Stimulated activated CD4-positive, alpha-beta T cell treated with anti-CD3 and anti-CD28 coated beads, Interleukin-15, amount 100 ng/mL, for 24 hours (primary cell): ENCODE measurements at places on chromosomes 13 and 19.
A peak's percentile ranks its signal among the peaks of the same experiment; 100 is the strongest.

- no peak for DNase-seq
These were observed 23.9 kb downstream of the CCDC70 start for GRCh38 chr13:51885651-51886050.

DNA sequence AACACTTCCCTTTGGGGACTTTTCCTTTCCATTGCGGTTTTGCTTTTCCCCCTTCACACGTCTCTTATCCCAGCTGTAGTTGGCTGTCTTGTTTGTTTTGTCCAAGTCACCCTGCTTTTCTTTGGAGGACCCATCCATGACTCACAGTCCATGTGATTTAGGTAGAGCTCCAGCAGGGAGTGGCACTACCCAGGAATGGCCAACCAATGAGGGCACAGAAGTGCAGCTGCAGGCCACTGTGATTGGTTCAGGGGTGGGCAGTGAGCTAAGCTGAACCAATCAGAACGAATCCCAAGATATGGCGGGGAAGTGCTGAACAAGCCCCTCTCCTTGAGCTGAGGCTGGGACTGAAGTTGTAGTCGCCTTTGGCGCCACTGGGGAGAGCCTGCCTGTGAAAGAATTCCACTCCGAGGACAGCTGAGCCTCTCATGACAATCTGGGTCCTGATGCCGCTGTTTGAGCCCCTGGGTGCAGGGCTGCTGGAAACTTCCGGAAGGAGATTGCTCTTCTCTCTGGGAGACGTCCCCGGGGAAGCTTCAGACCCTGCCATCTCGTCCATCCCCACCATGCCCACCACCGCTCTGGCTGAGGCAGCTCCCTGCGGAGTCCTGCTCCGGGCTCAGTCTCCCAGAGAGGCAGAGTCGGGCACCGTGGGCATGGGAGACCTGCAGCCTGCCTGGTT, 62.9 kb upstream of the URI1 start:
- peak; percentile 12 for DNase-seq

DNA sequence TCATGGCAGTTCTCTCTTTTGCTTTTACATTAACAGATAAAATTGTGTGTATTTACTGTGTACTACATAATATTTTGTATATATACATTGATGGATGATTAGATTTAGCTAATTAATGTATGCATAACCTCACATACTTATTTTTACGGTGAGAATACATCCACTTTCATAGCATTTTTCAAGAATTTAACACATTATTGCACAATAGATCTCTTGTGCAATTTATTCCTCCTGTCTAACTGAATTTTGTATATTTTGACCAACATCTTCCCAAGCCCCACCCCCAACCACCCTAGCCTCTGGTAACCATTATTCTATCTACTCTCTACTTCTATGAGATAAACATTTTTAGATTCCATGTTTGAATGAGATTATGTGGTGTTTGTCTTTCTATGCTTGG, 194.7 kb downstream of the RBM26 start:
- DNase-seq, result no peak

DNA sequence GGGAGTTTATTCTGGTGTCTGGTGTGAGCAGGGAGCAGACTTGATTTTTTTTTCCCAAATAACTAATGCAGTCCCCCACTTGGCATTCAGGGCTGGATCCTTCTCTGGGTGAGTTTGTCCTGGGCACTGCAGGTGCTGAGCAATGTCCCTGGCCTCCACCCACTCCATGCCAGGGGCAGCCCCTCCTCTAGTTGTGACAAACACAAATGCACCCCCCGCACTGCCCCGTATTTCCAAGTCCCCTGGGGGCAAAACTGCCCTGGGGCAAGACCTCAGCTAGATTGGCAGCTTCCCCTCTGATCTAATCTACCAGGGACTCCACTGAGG, 6.4 kb downstream of the MOB3A start:
- no peak for DNase-seq

- DNase-seq, result no peak
These were observed 3.0 kb downstream of the DZIP1 start for GRCh38 chr13:95641291-95642027.

GRCh38 chr19:40231544-40232424, 5.3 kb upstream of the CCNP start:
- DNase-seq, result no peak

DNA sequence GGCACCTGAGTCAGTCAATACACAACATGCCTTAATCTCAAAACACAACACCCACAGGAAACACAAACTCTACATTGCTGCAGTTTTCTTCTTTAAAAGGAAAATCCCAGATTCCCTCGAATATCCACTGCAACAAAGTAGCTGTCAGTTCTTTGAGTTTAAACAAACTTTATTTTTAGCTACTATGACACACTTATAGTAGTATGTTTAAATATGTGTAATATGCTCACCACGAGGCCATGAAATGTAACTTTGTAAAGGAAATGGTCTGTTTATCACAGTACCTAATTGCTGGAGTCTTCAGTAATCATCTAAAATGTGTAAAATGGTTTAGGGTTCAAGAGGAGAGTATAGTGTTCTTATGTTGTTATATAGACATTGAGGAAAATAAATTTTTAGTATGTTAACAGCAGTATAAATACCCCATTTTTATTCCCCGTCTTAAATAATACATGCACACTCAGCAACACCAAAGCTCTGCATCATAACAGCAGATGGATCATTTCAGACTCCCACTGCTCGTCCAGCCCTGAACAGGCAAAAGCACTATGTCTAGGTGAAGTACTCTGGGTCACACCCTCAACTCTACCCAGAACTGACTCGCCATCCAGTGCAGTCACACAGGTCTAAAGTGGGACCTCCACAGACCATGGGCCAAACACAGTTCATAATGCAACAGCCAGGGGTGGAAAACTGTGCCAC, 20.6 kb downstream of the TUBGCP3 start:
- no peak for DNase-seq

- DNase-seq, result peak; percentile 91
These were observed at the start of gene ZNF296 for GRCh38 chr19:45076029-45076850. ZNF296 (minus strand) TSS chr19:45076478; CDS start chr19:45076373, 105 bp downstream.

- DNase-seq, result no peak
These were observed 723.8 kb downstream of the UQCRFS1 start for GRCh38 chr19:28489126-28489660.

- no peak for DNase-seq
These were observed 697.0 kb downstream of the LIG4 start for GRCh38 chr13:107518292-107518691.

DNA sequence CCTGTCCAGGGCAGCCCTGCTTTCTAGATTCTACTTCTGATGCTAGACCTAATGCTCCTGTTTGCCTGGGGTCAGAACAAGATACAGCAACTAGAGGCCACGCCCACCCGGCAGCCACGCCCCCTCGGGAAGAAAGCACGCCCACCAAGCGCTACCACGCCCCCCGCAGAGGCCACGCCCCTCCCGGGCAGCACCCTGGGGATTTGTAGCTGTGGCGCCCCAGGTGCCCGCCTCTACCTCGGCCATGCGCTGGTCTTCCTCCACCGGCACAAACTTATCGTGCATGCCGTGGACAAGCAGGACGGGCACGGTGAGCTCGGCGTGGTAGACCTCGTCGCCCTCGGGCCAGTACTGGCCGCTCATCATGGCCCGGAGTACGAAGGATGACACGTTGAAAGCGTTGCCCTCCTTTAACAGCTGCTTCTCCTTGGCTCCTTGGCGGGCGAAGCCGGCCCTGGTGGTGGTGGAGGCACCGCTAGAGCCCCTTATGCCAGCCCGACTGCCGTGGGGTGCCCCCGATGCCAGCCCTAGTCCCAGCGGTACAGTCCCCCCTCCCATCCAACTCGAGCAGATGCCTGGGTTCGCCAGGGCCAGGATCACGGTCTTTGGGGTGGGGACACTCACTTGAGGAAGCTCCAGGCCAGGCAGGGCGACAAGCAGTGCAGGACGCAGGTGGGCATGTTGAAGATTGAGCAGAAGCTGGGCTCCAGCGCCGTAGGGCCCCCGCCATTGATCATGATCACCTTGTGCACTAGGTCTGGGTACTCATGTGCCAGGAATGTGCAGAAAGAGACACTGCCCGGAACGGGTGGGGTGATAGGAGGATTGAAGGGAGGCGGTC, 9.0 kb downstream of the ABHD8 start:
- DNase-seq, result peak; percentile 71

DNA sequence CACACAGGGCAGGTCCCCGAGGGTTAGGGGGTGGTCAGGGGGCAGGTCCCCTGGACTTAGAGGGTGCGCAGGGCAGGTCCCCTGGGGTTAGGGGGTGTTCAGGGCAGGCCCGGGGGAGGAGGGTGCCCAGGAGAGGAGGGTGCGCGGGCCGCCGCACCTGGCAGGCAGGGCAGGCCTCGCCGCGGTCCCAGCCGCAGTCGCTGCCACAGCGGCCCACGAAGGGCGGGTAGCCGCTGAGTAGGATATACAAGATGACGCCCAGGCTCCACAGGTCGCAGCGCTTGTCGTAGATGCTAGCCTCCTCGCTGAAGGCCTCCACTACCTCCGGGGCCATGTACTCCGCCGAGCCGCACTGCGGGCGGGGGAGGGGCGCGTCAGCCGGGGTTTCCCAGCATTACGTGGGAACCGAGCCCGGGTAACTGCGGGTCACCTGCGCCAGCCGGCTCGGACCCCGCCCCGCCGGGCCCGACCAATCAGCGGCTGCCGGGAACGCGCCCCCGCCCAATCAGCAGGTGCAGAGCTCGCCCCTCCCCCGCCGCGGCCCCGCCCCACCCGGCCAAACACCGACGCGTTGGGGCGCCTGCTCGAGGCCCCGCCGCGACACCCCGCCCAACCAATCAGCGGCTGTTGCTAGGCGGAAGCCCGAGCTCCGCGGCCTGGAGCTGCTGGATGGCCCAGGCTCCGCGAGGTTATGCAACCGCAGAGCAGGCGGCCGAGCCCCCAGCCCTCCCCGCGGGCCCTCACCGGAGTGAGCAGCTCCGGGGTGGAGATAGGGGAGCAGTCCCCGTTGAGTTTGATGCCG, 9.2 kb downstream of the MKNK2 start:
- peak; percentile 100 for DNase-seq

DNA sequence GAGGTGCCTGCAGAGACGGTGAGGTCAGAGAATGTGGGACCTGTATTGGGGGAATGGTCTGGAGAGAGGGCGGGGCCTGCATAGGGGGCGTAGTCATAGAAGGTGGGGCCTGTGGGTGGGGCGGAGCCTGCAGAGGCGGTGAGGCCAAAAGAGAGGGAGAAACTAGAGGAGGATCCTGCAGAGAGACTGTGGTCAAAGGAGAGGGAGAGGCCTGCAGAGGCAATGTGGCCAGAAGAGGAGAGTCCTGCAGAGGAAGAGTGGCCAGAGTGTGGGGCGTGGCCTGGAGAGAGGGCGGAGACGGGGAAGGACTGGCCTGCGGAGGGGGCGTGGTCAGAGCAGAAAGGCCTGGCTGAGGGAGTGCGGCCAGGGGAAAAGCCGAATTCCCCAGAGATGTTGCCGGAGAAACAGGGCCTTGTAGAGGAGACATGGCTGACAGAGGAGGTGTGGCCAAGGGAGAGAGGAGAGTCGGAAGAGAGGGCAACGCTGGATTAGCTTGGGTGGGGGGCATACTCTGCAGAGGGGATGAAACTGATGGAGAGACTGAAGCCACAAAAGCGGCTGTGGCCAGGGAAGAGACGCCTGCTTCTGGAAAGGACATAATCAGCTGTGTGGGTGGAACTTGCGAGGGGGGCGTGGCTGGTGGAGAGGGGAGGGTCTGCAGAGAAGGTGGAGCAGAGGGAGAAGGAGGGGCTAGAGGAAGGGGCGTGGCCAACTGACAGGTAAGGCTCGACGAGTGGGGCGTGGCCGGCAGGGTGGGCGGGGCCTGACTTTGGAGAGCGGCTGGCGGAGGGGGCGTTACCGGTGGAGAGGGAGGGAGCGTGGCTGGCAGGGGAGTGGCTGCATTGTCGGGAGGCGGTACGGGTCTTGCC, 2.5 kb downstream of the PRR36 start:
- peak; percentile 89 for DNase-seq

DNA sequence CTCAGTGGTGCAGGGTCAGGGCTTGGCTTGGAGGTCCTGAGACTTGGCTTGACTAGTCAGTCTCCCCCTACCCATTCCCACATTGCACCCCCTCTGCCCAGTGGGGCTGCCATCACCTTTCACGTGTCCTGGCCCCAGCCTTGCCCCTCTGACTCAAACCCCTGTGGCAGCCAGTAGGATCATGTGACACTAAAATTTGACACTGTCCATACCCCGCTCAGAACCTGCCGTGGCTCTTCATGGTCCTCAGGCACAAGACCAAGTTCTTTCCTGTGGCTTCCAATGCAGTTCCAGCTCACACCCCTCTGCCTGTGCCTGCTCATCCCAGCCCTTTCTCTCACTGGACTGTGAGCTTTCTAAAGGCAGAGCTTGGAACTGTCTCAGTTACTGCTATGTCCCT, 2.2 kb downstream of the PSMD8 start:
- no peak for DNase-seq

- peak; percentile 84 for DNase-seq
These were observed 61.4 kb upstream of the NFIC start for GRCh38 chr19:3304871-3305423.

DNA sequence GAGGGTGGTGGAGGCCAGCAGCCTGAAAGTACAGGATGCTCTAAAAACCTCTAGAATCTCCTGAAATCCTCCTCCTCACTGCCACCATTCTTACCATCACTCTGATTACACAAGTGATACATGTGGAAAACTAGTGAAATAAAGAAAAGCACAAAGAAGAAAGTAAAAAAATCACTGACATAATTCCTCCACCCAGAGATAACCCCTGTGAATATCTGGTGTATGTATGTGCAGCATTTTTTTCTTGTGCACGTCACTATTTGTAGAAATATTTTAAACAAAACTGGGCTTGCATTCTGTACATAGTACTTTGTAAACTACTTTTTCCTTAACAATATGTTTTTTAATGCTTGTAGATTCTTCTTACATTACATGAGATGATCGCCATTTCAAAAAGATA, 73.2 kb downstream of the CDADC1 start:
- DNase-seq, result no peak
